ENCODE measurements at places on chromosomes 5 and 9.

- DNase-seq: no peak
Observed at GRCh38 chr5:169204788-169205400, 96.0 kb downstream of the SLIT3 start.

GRCh38 chr5:9861666-9862256, 231.6 kb upstream of the TAS2R1 start:
- no peak for DNase-seq

- DNase-seq: no peak
Observed at GRCh38 chr5:43123887-43124286, 3.2 kb downstream of the ZNF131 start.

- no peak for DNase-seq
Observed at GRCh38 chr9:137316012-137316981, 14.2 kb upstream of the NRARP start.

DNA sequence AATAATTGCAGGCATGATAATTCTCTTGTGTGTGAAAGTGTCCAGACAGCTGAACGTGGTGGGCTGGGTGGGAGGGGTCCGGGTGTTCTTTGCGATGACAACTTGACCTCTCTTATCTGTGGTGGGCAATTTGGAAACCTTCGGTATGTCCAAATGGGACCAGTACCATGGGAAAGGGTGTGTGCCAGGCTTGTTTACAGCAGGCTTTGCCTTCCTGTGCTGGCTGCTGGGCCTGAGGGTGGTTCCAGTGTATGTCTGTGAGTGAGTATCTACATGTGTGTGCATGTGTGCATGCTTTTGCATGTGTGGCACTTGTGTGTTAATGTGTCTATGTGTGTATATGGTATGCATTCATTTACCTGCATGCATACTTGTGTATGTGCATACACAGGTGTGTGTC, 166.4 kb downstream of the GADD45G start:
- DNase-seq: no peak

DNA sequence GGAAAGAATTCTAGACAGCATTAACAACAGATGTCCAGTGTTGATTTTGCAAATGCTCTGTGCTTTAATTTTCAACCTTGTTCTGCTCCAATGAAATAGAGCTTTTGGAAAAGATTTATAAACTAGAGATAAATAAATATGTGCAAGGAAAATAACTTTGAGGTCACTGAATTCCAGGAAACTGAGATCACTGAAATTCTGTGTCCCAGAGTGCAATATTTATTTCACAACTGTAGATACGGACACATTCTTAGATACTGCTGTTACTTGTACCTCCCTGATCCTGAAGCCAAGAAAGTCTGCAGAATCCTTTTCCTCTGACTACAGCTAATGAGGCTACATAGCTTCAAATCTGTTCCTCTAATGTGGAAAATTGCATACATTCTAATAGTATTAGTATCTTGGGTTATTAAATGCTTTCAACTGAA, 222.9 kb downstream of the DOCK8 start:
- DNase-seq: no peak

GRCh38 chr9:137021979-137022661, 5.9 kb downstream of the ABCA2 start:
- DNase-seq: peak; percentile 79

DNA sequence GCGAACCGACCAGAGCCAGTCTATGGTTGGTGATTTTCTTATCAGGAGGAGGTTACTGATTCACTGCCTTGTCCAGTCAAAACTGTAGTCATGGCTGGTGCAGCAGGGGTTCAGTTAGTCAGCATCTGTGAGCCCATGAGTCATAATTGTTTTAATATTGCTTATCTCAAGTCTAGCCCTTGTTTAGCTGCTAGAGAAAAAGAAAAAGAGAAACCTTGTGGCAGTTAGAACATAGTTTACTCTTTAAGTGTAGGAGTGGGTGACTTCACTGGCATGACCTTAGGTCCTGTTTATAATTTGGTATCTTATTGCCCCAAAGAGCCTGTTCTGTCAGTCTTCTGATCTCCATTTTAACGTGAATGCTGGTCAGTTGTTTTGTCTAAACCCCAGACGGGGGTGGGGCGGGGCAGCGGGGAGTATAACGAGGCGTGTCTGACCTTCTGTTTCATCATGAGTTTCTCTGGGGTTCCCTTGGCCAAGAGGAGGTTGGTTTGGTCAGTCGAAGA, 76.9 kb upstream of the NFIL3 start:
- DNase-seq: peak; percentile 22

DNA sequence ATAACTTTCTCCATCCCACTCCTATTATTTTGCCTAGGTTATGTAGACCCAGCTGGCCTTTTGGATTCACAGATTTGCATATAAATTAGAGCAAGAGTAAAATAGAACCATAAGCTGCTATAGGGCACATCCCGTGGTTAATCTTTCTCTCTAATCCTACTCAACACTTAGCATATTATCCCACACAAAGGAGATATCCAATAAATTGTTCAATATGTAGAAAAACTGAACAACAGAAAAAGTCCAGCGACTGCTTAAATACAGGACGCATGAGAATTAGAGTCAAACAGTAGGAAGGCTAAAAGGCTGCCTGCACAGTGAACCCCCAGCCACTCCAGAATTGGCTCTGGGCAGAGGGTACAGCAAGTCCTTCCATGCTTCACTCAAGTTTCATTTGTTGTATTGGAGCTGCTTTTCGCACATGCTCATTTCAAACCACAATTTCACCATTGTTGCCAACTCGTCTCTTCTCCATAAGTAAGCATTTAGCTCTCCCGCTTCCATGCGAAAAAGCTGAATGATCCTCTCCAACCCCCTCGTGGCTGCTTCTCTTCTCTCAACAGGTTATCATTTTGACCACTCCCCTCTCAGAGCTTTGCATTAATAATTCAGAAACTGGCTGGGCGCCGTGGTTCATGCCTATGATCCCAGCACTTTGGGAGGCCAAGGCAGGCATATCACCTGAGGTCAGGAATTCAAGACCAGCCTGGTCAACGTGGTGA, 14.1 kb upstream of the IQGAP2 start:
- DNase-seq: no peak

GRCh38 chr5:33852319-33852718, 39.5 kb downstream of the ADAMTS12 start:
- DNase-seq: no peak

DNA sequence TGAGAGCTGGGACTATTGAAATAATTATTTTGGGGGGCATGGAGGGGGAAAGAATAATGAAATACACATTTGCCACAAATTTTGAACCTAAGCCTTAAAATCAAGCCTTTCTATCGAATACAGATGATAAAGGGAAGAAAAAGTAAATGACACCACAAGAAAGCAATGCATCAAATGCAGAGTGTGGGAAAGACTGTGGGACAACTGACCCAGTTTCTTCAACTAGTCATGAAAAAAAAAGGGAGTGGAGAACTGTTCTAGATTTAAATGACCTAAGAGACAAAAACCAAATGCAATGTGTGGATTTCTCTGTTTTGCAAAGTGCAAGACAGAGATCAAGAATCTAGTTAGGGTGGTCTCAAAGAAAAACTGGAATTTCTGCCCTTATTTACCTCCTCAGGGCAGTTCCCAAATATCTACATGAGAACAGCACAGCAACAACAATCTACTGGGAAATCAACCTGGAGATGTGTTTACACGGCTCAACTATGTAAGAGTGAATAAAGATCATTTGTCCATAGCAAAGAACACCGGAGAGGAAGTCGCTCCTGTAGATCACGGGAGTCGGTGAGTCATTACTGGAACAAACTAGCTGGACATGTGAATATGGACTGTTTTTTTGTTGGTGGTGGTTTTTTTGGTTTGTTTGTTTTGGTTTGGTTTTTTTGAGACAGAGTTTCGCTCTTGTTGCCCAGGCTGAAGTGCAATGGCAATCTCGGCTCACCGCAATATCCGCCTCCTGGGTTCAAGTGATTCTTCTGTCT, 145.9 kb downstream of the DROSHA start:
- DNase-seq: no peak

DNA sequence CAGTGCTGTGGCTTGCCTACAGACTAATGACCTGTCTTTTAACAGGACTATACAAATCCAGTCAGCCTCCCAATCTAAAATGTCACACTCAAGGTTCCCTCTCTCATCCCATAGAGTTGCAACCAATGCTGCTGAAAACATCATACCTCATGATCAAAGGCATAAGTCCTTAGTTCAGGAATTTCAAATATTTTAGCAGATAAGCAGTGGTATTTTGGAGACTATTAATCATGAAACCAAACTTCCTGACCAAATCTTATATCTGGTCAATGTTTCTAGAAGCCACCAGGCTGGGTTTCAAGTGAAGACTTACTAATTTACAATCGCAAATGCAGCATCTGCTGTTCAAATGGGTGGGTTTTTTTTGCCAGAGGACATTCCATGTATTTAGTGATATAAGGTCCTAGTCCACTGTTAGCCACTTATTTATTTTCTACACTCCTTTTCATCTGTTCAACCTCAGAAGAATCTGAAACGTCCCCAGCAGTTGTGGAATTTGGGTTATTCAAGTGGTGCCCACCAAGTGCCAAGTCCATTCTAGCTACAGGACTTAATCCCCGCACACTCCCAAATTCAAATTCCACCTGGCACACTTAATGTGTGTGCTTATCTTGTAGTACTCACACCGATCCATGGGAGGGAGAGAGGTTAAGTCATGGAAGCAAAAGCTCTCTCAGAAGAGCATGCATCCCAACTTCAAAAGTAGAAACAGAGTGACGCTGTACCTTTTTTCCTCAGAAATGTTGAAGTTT, 5.8 kb downstream of the TAS2R1 start:
- DNase-seq: no peak

DNA sequence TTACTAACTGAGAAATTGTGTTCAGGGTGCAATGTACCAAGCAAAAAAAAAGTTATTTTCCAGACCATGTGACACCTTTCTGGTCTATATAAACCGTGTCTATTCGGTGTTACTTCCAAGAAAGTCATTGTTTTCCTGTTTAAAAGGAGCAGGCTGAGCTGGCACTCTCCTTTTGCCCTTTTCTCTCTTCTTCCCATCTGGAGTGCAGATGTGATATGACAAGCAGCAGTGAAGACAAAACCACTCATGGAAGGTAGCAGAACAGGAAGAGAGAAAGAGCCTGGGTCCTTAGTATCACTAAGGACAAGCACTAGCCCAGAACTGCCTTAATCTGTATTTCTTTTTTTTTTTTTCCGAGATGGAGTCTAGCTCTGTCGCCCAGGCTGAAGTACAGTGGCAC, 25.6 kb downstream of the LYRM7 start:
- no peak for DNase-seq

GRCh38 chr5:116436674-116437350, 137.8 kb downstream of the SEMA6A start:
- DNase-seq: no peak

DNA sequence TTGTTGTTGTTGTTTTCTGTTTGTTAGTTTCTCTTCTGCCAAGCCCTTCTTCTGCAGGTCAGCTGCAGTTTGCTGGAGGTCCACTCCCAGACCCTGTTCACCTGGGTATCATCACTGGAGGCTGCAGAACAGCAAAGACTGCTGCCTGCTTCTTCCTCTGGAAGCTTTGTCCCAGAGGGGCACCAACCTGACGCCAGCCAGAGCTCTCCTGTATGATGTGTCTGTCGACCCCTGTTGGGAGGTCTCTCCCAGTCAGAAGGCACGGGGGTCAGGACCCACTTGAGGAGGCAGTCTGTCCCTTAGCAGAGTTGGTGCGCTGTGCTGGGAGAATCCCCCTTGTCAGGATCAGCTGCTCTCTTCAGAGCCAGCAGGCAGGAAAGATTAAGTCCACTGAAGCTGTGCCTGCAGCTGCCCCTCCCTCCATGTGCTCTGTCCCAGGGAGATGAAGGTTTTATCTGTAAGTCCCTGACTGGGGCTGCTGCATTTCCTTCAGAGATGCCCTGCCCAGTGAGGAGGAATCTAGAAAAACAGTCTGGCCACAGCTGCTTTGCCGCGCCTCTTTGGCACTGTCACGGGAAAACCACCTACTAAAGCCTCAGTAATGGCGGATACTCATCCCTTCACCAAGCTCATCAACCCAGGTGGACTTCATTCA, 299.2 kb downstream of the EDIL3 start:
- no peak for DNase-seq

GRCh38 chr9:88741335-88741734, 206.4 kb downstream of the NXNL2 start:
- DNase-seq: peak; percentile 12

DNA sequence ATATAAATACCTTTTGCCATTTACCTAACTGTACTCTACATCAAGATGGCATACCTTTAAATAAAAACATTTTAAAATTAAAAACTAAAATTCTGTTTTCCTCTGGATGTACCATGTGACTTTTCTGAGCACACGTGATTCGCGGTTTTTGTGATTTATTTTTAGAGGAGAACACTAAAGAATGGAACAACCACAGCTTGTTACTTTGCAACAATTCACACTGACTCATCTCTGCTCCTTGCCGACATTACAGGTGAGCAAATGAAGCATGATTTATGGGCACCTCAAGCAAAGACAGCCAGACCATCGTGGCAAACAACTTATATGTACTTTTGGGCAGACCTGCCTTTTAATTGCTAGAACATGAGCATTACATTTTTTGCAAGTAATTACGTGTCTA, 61.3 kb downstream of the GDA start:
- no peak for DNase-seq

GRCh38 chr9:6973762-6974161, 216.0 kb downstream of the KDM4C start:
- no peak for DNase-seq

DNA sequence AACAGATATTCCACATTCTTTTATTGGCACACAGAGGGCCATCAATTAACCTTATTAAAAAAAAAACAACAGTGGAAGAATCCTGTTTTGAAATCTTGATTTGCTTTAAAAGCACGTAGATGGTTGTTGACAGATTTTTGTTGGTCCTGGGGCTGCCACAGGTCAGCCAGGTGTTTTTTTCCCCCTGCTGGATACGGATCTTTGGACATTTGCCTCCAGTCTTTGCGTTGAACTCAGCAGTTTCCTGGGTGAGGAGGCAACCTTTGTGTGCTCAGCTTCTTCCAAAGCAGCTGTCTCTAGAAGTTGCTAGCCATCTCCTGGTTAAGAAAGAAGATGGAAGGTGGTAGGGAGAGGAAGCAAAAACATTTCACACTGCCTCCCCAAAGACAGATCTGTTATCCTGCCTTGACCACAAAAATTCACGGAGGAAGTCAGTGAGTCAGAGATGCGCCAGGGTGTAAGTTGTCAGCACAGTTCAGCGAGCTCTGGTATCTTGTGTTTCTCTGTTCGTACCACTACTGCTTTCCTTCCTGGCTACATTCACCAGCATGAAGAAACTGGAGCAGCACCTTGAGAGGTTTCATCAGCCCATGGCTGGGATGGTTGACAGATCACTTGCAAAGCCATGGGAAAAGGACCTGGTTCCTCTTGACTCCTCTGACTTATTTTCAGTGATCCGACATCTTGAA, 207.3 kb downstream of the ARHGAP26 start:
- DNase-seq: no peak

All from stimulated activated CD4-positive, alpha-beta T cell treated with anti-CD3 and anti-CD28 coated beads, Interleukin-4, amount 100 ng/mL, for 48 hours (primary cell).